AG04450 (cell line): ENCODE measurements at places on chromosomes 13 and 19. TPM values are rescaled to one million over a fixed set of nuclear protein-coding genes. Genes with fewer than 3 reads are reported as not detected.

The KLK12 gene
- polyA plus RNA-seq = not detected in 2 replicates

The NXNL1 gene
- polyA plus RNA-seq = not detected in 2 replicates

The ZFR2 gene
- not detected in 2 replicates for polyA plus RNA-seq

The CRLF1 gene
- polyA plus RNA-seq = 2.6 and 2.9 TPM in 2 replicates

The ZNF880 gene
- 15.6 and 19.9 TPM in 2 replicates for polyA plus RNA-seq
